Esophagus squamous epithelium (tissue), 5 donors: ENCODE measurements at places on chromosomes 1 and 21.

GRCh38 chr1:27789540-27790041, 16.6 kb downstream of the STX12 start:
- no peak for DNase-seq

- DNase-seq: no peak
These were observed 57.4 kb downstream of the PTPRC start for GRCh38 chr1:198696211-198696610.

DNA sequence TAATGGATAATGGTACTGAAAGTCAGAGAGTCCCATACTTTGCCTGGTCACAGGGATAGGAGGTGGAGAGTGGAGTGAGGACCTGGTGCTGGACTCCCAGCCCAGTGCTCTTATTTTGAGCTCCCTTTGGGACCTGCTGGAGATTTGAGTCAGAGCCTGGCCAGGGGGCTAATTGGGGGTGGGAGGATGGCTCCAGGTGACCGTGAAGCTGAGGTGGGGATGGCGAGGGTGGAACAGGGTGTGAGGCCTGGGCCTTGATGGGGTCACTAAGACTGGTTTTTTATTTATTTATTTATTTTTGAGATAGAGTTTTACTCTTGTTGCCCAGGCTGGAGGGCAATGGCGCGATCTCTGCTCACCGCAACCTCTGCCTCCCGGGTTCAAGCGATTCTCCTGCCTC, 17.8 kb downstream of the AMPD2 start:
- no peak for DNase-seq

DNA sequence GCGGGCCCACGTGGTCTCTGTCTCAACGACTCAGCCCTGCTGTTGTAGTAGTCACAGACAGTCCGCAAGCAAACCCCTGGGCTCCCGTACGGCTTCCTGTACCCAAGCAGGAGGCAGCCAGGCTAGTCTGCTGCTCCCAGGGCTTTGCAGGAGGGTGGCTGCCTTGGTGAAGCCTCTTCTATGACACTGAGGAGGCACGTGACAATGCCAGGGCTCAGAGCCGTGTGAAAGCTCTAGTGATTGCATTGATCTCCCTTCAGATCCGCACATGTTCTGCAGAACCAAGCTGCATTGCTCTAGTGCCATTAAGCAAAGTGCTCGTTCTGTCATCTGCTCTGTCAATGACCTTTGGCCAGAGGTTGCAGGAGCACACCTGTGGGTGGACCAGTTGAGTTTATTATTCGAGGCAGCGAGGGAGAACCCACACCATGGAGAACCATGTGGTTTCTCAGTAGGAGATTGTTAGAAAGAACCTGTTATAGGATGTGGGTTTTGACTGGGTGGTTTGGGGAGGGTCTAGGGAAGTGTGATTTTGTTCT, 18.0 kb downstream of the UMODL1 start:
- no peak for DNase-seq

DNA sequence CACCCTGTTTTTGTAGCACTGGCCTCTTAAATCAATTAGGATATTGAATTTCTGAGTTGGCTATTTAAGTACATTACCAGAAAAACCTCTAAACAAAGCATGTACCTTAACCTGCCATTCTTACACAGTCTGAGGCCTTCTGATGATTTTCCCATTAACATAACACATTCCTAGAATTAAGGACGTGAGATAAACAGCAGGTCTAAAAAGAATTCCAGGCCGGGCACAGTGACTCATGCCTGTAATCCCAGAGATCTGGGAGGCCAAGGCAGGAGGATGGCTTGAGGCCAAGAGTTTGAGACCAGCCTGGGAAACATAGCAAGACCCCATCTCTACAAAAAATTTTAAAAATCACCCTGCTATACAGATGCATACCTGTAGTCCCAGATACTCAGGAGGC, 18.0 kb upstream of the LRRC8D start:
- no peak for DNase-seq

- DNase-seq: no peak
These were observed 12.7 kb upstream of the OBSCN start for GRCh38 chr1:228194921-228195812.

DNA sequence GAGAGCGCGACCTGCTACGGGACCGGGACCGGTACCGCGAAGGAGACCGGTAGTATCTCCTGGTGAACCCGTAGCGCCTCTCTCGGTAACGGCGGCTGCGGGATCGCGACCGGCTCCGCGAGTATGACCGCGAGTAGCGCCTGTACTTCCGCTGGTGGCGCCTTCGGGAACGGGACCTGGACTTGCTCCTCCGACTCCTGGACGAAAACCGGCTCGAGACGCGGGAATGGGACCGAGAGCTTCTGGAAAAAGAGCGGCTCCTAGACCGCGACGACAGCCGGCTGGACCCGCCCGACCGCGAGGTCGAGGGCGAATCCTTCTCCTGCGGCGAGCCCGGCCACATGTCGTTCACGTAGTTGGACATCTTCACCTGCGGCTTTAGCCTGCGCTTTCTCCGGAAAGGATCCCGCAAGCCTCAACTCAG, 642 bp downstream of the RSRP1 start:
- DNase-seq: no peak

GRCh38 chr1:207565546-207566468, 69.8 kb downstream of the CR1 start:
- DNase-seq: no peak

DNA sequence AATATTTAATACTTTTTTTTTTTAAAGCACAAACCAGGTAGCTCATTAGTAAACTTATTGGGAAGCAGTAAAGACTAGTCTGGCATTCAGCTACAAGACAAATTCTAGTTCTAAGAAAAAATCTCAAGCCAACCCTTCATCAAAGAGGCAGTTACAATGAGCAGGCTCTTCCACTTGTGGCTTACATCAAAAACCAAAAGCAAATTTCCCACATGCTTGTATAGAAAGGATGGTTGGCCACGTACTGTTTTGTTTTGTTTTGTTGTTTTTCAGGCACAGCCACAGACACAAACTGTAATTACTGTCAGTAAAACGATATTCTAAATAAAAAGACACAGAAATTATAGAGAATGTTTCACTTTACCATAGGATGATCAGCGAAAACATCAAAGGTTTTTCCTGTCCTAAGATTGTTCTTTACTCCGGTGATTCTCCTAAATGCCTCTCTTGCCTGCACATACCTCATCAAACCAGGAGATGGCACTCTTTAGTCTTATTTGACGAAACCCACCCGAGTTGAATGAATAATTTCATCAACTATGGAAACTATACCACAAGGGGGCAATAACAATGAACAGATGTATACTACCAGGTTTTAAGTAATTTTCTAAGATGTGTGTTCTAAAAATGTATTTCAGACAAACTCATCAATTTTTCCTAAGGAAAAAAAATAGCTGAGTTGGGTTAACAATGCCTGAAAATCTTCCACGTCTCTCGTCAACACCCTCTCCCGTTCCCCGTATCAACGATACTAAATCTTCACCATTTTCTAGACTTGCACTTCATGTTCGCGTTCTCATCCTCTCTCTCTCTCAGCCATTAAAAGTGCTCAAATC, 26.9 kb downstream of the RPL5 start:
- DNase-seq: no peak

DNA sequence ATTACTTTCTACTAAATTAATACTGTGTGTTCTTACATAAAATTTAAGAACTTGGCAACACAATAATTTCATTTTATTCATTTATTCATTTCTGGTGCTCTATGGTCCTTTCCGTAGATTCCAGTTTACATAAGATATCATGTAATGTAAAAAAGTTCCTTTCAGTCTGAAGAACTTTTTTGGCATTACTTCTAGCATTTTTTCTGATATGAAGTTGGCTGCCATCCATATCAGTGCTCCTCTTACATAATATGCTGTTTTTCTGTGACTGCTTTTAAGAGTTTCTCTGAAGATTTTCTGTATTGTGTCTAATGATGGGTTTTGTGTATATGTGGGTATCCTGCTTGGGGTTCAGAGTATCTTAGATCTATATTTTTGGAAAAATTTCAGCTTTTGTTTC, 34.8 kb downstream of the LIN9 start:
- DNase-seq: no peak

DNA sequence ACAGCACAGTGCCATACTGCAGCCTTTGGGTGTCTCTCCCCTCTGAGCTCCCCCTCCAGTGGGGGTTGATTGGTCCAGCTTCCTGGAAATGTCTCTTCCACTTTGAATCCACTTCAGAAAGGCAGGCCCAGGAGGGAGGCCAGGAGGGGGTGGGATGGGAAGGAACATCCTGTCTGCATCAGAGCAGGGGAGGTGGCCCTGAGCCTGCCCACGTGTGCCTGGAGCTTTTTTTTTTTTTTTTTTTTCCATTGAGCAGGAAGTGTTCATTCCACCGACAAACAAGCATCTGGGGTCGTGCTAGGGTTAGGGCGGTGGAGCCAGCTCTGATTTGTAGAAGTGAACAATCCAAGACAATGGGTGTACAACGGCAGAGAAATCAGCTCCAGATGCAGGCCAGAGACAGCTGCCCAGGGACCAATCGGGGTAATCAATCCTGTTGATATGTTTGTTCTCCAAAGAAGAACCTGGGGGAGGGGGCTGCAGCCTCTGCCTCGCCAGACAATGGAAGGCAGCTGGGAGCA, 93.3 kb downstream of the SSBP3 start:
- no peak for DNase-seq

- no peak for DNase-seq
These were observed 51.5 kb downstream of the SYT14 start for GRCh38 chr1:209989525-209989924.

- no peak for DNase-seq
These were observed 2.3 kb downstream of the CHD5 start for GRCh38 chr1:6177681-6178380.

DNA sequence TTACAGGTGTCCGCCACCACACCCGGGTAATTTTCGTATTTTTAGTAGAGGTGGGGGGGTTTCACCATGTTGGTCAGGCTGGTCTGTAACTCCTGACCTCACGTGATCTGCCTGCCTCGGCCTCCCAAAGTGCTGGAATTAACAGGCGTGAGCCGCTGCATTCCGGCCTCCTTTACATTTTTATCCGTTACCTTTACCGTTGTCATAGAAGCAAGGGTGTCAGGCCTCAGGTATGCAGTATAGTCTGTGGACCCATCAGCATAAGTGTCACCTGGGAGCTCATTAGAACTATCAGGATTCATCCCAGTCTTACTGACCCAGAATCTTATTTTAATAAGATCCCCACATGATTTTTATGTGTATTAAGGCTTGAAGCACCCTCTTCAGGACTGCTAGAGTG, 5.4 kb downstream of the CDC42 start:
- DNase-seq: no peak

- no peak for DNase-seq
These were observed 11.1 kb upstream of the ATF3 start for GRCh38 chr1:212597487-212597886.

- no peak for DNase-seq
These were observed 220.4 kb downstream of the TPR start for GRCh38 chr1:186154651-186155050.

DNA sequence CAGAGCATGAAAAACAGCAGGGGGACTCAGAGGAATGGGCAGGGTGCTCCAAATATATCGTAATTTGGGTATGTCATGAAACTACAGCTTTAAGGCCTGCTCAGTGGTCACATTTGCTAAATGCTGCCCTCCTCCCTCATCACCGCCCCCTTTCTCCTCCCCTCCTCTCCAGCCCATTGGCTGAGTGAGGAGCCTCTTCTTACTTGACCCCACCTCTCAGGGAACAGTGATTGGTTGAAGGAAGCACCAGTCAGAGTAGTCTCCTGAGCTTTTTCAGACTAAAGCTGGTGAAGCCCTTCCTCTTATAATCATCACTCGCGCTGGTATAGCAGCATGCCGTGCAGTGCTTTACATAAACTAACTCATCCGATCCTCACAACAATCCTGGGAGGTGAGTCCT, 10.0 kb upstream of the TTC39A start:
- no peak for DNase-seq

DNA sequence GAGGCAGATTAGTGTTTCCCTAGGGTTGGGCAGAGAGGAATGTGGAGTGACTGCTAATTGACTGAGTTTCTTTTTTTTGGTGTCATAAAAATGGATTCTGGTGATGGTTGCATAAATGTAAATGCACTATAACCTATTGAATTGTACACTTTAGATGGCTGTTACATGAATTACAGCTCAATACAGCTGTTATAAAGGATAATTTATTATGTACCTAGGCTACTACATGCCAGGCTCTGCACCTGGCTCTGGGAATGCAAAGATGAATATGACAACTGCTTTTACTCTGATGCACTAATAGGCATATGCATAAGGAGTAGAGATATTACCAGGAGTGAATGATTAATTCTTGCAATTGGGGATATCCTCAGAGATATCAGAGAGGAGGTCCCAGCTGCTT, 345.3 kb downstream of the PTBP2 start:
- DNase-seq: no peak

DNA sequence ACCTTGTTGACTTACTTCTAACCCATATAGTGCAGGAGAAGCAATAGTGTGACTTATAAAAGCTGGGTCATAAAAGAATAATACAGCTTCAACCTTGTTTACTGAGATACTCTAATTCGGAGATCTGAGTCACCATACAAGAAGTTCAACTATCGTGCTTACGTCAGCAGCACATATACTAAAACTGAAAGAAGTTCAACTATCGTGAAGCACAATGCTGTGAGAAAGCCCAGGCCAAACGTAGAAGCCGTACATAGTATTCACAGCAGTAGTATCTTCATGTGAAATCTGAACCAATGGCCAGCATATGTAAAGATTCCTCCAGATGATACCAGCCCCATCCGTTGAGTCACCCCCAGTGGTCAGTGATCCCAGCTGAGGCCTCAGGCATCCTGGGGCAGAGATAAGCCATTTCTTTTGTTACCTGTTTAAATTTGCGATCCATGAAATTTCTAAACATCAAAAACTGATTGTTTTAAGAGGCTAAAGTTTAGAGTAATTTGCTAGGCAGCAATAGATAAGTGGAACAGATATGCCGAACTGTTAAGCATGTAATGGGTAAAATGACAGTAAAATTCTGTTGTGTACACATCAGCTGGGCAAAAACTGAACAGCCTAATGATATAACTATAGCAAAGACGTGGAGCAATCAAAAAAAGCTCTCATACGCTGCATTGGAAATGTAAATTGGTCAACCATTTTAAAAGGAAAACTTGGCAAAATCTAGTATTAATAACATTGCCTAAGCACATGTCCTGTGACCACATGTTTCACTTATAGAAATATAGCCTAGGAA, 53.9 kb upstream of the SAMD13 start:
- DNase-seq: no peak

DNA sequence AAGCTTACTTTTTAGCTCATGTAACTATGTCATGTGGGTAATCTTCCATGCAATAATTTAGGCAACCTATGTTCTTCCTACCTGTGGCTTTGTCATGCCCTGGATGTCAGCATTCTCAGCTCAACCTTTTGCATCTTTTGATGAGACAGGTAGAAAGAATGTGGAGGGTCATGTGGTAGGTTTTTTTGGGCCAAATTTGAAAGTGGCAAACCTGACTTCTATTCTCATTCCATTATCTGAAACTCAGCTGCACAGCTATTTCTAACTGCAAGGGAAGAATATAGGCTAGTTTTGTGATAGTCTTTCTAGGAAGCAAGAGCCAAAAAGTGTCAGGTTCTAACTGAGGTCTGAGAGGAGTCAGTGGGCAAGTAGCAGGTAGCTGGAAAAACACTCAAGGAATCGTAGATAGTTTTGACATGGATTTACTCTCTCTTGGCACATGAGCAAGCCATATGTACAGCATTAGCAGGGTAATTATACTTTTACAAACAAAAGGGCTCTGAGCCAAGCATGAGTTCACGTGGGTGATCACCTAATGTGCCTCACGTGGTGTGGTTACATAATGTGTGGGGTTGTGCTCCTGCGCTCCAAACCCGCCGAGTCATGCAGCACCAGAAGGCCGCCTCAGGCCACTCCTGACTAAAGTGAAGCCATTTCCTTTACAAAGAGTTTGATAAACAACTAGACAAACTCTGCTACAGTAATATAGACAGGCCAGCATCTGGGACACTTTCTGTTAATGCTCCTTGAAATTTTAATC, 1013.8 kb downstream of the PLA2G4A start:
- DNase-seq: no peak
